Fibroblast of villous mesenchyme (primary cell): ENCODE measurements at places on chromosomes 5 and 9. TPM values are rescaled to one million over a fixed set of nuclear protein-coding genes. Genes with fewer than 3 reads are reported as not detected.

DNA sequence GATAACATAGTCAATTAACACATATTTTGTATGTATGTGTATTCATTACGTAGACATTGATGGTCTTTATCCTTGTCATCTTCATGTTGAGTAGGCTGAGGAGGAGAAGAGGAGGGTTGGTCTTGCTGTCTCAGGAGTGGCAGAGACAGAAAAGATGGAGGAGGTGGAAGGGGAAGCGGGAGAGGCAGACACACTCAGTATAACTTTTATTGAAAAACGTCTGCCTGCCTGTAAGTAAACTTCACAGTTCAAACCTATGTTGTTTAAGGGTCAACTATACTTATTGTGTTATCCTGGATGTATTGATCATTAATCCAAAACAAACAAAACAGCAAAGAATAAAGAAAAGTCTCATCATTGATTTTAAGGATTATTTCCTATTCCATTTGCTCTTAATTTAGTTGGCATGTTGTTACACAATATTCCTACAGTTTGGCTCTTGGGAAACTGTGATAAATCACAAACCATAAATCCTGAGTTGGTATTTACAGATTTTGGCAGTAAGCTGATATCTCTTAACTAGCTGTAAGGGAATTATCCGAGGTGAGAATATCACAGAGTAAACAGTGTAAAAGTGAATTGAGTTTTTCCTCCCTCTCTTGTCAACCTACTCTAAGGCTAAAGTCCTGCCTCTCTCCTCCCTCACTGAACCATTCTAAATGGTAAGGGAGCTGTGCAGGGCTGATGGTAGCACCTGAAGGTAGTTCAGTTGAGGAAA is 487.2 kb downstream of the SPATA31D1 start:
- no peak for DNase-seq

- no peak for DNase-seq
Measured at GRCh38 chr9:68798423-68798822, 93.4 kb downstream of the PIP5K1B start.

GRCh38 chr5:26487553-26487952 is 550.8 kb downstream of the CDH9 start:
- DNase-seq: no peak

DNA sequence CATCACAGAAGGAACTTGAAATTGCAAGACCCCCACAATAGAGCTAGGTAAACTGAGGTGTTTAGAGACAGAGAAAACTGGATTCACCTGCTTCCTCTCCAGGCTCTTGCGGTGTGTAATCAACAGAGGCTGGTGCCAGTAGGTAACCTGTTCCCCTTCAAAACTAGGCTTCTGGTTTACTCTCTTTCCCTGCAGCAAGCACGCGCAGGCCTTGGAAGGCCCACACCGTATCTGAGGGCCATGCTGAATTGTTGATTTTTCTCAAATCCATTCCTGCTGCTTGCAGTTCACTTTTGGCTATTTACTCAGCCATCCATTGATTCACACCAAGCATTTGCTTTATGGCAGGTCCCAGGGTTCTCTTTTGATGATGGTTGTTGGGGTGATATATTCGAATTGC is 667 bp upstream of the FRRS1L start:
- DNase-seq: no peak

- DNase-seq: peak; percentile 94
Measured at GRCh38 chr9:129143031-129143927, 32.1 kb downstream of the PTPA start.

GRCh38 chr5:6849316-6850105 is 136.3 kb downstream of the TENT4A start:
- no peak for DNase-seq

- no peak for DNase-seq
Measured at GRCh38 chr5:2848619-2849018, 97.1 kb upstream of the IRX2 start.

DNA sequence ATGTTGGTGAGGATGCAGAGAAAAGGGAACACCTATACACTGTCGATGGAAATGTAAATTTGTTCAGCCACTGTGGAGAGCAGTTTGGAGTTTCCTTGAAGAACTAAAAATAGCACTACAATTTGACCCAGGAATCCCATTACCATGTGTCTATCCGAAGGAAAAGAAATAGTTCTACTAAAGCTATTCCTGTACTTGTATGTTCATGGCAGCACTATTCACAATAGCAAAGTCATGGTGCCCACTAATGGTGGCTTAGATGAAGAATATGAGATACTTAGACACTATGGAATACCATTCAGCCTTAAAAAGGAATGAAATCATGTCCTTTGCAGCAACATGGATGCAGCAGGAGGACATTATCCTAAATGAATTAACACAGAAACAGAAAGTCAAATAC is 50.2 kb upstream of the CAST start:
- no peak for DNase-seq

- DNase-seq: peak; percentile 87
Measured at GRCh38 chr5:107672211-107673038, 1.7 kb upstream of the EFNA5 start.

The PCDHA4 gene
- total RNA-seq: 0.32 and 0.43 TPM in 2 replicates

The SMIM27 gene
- 1.7 and 2.6 TPM in 2 replicates for total RNA-seq

The BTNL3 gene
- not detected in 2 replicates for total RNA-seq

The MELK gene
- total RNA-seq: 19.0 and 34.5 TPM in 2 replicates

The DND1 gene
- total RNA-seq: 0.32 TPM in 1 of 2 replicates, not detected in the other

The PCDHGA8 gene
- total RNA-seq: 3.0 and 3.2 TPM in 2 replicates

The FREM1 gene
- total RNA-seq: 0.32 and 0.86 TPM in 2 replicates
